MM.1S (cell line): ENCODE measurements at places on chromosomes 7 and 10.
A peak's percentile ranks its signal among the peaks of the same experiment; 100 is the strongest.

DNA sequence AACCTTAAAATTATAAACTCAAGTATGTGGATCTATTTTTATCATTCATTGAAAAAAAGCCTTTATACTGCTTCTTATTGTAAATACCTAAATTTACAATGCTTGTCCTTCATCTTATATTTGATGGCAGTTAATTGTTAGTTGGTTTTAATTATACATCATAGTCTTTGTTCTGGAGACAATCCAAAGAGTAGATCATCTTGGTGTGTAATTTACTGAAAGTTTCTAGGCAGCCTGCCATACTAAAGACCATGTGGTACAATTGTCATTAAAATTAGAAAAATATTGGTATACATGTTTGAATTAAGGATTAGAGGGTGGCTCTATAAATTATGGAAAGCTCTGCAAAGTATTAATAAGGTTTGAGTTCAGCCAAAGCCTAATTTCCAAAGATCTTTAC, 231.4 kb downstream of the KCND2 start:
- DNase-seq, result no peak

DNA sequence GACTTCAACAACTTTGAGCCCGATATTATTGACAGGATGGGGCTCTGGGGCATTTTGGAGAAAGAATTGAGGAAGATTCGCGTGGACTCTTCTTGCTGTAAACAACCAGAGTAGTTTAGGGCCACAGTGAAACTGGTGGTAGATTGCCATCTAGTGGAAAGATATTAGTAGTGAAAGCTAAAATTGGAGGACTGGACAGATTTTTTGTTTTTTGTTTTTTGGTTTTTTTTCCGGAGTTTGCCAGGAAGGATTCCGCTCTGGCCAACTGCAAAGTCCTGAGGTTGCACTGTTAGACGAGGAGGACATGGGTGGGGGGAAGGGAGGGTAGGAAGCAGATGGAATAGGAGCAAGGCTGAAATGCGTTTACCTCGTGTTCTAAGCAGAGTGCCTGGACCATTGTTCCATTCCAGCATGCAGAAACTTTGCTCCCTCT, 11.7 kb downstream of the NOBOX start:
- DNase-seq, result peak; percentile 74

- DNase-seq, result no peak
Measured at GRCh38 chr10:62619413-62619738, 185.1 kb upstream of the ADO start.

GRCh38 chr7:57354195-57354594, 95.8 kb upstream of the ZNF716 start:
- DNase-seq, result no peak

GRCh38 chr10:21808550-21808949, 195.0 kb downstream of the DNAJC1 start:
- DNase-seq, result no peak
